ENCODE measurements at places on chromosomes 2 and 18.

DNA sequence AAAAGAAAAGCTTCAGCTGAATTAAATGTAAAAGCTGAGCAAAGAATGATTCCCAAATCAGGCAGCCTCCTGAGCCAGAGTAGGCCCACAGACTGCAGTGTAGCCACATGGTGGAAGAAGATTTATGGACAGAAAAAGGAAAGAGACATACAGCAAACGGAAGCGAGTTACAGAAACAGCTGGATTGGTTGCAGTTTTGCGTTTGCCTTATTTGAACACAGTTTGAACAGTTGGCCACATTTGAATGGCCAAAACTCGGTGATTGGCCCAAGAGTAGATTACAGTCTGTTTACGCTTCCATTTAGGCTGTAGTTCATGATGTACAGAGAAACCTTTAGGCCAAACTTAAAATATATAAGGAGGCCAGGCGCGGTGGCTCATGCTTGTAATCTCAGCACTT is 35.1 kb downstream of the SH2D6 start:
- no peak for DNase-seq

- DNase-seq, result no peak
Observed at GRCh38 chr2:238731961-238732360, 115.9 kb upstream of the TWIST2 start.

DNA sequence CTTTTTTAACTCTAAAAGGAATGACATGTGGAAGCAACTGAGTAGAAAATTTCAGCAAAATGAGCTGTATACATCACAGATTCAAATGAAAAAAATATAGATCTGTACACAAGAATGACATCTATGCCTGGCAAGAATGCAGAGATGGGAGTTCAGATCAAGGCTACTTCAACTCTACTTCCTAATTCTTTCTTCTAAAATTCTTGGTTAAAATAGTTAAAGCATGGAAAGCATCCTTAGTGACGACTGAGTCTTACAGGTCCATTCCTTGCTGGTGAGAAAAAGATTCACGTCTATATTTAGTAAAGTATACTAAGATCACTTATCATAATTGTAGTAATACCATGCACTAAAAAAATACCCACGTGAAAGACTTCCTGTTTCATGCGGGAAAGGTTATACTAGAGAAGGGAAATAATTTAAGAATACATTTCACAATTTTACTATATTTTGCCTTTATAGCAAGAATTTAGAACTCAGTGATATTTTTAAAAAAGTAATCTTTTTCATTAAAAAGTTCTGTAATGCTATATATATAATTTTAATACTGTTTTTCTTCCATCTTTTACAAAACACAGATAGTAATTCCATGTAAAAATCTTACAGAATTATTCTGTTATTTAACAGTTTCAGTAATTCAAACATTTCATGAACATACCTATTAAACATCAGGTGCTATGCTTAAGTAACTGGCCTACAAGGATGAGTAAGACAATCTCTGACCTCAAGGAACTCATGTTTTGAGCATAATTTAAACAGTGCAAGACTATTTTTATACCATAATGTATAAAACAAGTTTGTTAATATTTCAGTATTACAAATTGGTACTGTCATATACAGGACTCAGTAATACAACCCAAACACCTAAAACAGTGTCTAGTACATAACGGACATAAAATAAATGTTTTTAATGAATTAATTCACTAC is 159.6 kb downstream of the BAZ2B start:
- no peak for DNase-seq

- no peak for DNase-seq
Observed at GRCh38 chr2:229901819-229902218, 20.0 kb downstream of the TRIP12 start.

GRCh38 chr2:15630121-15630977 is 38.7 kb downstream of the DDX1 start:
- no peak for DNase-seq

DNA sequence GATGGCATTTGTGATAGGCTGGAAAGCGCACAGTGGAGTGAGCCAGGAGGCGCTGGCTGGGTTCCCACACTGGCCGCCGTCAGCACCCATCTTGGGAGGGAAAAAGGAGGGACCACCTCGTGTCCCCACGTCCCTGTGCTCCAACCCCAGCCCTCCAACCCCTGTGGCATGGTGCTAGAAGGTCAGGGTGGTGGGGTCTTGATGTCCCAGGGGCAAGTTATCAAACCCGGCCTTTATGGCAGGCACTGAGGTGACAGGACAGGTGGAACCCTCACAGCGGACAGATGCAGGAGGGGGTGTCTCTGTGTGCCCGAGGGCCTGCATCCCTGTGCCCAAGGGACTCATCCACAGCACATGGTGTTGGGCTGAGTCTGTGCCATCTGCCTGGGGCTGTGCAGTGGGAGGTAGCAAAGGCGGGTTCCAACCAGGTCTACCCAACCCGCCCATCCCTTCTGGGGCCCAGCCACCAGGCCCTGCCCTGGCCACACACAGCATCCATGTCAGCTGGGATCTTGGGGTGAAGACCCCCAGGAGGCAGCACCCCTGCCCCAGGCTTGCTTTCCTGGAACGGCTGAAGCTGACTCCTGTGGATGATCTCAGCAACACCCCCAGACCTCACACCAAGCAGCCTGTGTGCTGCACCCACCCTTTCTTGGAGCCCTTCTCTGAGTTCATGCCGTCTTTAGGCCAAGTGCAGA is 246.1 kb downstream of the NDUFA10 start:
- no peak for DNase-seq

DNA sequence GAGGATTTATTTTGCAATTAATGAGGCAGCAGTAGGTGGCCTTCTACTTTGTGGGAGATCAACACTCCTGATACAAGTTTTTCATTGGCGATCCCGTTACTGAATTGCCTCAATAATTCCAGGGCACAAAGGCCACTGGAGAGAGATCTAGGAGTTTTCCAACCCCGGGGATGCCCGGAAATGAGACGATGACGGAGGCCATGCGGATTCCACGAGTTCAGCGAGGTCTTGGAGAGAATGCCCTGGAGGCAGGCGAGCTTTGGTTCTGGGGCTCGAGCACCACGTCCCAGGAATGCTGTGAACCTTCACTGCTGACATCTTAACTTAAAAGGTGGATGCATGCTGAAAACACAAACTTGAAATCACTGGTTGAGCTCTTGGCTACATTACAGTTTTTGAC is 74.2 kb downstream of the LDLRAD4 start:
- no peak for DNase-seq

GRCh38 chr2:125516496-125517109 is 1139.4 kb upstream of the GYPC start:
- no peak for DNase-seq

GRCh38 chr2:106030287-106031268 is 163.5 kb downstream of the UXS1 start:
- no peak for DNase-seq

DNA sequence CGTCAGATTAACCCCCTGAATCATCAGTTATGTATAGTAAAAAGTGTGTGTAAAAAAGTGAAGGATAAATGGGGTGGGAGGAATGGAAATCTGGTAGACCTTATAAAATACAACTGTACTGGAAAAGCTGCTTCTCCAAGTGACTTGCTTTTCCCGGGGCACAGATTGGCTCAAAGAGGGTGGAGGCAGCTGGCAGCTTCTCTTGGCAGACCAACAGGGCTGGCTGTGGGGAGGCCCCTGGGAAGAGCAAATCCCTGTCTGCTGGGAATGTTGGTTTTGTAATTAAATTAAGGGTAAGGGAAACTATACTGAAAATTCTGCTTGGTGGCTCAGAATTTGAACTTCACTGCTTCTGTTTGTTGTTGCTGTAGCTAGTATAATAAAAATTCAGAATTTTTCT is 154.2 kb upstream of the DLX2 start:
- no peak for DNase-seq

DNA sequence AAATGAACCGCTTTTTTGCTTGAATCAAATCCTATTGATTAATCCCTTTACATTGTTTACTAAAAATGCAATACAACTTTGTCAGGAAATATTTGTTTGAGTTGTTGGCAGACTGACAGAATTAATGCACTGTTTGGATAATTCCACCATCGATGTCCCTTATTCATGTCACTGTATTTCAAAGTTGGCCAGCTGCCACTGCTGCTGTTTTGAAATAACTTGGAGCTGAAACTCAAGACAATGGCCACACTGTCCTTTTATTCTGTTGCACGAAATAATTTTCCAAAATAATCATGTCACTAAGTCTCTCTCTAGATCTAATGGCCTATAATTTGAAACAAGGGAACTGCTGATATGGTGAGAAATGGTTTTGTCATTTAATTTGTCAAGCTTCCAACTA is 55.2 kb upstream of the PAX3 start:
- DNase-seq, result no peak

DNA sequence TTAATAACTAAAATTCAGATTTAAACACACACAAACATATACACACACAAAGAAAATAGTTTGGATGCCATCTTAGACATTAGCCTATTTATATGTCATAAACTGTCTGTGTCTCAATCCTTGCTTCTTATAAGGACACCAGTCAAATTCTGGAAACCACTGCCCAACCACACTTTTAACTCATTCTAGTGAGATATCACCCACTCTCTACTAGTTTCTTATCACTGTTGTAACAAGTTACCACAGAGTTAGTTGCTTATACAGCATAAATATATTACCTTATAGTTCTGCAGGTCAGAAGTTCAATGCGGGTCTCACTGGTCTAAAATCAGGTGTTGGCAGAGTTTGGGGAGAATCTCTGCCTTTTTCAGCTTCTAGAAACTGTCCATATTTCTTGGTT is 239.1 kb downstream of the MTX2 start:
- DNase-seq, result no peak

- no peak for DNase-seq
Observed at GRCh38 chr2:218428846-218429558, 10.1 kb downstream of the VIL1 start.

DNA sequence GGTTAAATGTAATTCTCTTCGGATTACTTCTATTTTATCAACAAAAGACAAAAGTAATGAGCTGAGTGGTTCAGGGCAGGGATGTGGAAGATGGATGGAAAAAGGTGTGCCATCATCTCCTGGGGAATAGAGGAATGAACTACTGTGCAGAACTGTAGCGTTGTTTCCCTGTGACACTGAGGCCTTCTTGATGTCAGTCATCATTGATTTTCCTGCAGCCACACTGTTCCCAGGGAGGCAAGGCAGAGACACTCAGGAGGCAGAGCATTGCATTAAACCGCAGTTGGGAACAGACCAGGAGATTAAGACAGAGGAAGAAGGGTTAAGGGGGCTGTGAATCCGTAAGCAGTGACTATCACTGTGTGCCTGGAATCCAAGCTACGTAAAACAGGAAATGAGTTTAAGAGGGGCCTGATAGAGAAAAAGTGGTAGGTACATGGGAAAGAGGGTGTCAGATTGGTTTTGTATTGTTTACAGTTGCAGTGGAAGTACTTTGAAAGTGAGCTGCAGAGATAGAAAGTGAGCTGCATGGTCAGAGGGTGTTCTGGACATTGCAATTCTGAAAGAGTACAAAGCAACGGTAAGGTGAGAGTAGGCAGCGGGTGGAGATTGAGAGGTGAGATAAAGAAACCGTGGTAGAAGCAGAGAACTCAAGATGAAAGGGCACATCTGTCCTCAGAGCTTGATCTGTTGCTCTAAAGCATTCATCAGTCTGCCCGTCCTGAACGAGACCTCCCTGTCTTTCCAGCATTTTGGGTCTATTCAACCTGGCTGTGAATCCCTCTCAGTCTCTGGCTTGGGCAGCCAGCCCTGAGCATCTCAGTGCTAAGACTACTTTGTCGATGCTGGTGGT is 793.4 kb upstream of the CELF4 start:
- no peak for DNase-seq

GRCh38 chr2:42974169-42974720 is 181.9 kb upstream of the HAAO start:
- DNase-seq, result no peak

DNA sequence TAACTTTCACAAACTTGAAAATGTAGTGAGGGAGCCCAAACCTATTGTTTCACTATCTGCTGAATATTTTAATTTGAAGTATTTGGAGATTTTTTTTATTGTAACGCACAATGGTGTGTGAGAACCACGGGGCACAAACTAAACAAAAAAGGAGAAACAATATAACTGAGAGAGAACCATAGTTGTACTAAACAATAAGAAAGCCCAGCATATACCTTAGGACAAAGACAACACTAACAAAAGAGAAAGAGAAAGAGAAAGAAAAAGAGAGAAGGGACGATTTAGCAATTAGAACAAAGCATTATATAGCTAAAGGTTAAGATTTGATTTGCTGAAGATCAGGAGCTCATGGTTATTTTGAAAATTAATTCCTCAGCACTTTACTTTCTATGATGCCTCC is 906.0 kb upstream of the NXPH2 start:
- DNase-seq, result no peak

GRCh38 chr2:74507145-74507925 is at the start of gene PCGF1:
PCGF1 (minus strand) TSS chr2:74507695; CDS start chr2:74507668, 27 bp downstream.
- peak; percentile 94 for DNase-seq

GRCh38 chr2:72859831-72860262 is 27.4 kb upstream of the SPR start:
- DNase-seq, result peak; percentile 73

DNA sequence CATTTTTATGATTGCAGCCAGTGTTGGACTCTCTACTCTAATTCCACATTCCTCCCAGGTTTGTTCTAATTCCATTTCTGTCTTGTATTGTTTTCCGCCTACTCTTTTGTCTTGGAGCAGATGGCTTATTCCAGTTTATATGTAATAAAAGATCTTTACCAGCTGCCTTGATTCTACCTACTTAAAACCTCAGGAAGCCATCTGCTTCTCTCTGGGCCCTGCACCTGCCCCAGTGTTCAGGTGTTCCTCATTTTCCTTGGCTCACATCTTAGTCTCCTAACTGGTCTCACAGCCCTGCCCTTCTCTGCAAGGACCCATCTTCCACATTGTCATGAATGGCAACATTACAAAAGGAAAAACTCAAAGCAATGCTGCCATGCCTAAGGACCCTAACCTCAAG is 21.0 kb upstream of the IL37 start:
- no peak for DNase-seq

GRCh38 chr2:43230351-43230885 is 4.0 kb upstream of the ZFP36L2 start:
- DNase-seq, result no peak

DNA sequence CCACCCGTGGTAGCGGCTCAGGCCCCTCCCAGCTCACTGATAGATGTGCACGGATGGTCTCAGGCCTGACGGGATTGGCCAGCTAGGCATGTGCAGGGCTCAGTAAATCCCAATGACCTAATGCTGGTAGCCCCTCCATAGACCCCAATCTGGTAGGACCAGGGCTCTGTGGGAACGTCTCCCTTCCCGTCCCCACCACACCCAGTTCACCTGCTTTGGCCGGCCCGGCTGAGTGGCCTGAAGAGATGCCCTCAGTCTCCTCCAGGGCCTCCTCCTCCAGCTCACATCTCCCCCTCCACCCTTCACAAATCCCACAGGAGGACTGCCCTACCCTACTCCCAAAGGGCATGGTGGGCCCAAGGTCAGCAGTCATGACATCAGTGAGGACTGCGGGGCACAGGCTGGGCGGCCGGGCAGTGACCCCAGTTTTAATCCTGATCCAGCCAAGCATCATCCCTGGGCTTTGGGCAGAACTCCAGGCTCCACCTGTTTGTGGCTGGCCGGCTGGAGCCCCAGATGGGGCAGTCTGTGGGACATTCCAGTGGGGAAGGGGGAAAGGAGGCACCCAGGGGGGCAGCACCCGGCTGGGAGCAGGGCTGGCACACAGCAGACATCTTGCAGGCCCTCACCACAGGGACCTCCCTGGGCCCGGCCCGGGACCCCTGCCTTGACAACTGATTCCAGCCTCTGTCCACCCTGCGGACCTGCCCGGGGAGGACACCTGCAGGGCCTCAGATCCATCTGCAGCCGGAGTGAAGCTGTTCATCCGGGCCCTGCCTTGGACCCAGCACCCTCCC is 2.3 kb downstream of the KIF1A start:
- DNase-seq, result no peak

GRCh38 chr2:220469201-220469600 is 841.8 kb downstream of the SLC4A3 start:
- DNase-seq, result no peak

Measured in NCI-H526 treated with DMSO at 0.1 percent for 48 hours (cell line).